Cardiac septum (tissue), 1 donor: ENCODE measurements at places on chromosomes 5 and 9.

- DNase-seq = no peak
These were observed 122.2 kb upstream of the ZNF608 start for GRCh38 chr5:124868676-124869075.

DNA sequence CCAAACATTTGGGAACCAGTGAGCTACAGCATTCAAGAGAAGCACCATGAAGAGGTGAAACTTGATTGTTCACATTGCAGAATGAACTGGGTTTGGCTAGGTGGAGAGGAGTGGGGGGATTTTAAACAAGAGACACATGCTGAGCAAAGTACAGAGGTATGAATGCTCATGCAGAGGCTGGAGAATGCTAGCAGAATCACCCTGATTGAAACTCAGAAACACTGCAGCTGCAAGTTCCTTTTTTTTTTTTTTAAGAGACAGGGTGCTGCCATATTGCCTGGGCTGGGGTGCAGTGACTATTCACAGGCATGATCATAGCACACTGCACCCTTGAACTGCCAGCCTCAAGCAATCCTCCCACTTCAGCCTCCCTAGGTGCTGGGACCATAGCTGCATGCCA, 35.1 kb downstream of the DENND1A start:
- DNase-seq = no peak

- no peak for DNase-seq
These were observed 37.2 kb downstream of the PAPPA start for GRCh38 chr9:116190637-116191396.

DNA sequence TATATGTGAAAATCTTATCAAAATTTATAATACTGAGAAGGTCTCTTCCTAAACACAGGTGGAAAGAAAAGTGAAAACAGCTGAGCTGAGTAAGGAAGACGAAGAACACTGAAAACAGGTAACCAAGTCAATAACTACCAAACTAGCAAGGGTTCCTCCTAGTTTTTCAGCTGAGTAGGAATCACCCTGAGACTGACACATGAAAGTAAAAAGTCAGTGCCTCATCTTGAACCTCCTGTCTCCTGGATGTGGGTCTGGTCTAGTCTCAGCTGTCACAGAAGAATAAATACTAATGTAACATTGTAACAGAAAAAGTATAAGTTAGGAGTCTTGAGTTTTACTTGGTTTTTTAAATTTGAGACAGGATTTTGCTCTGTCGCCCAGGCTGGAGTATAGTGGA, 121.0 kb downstream of the MEF2C start:
- no peak for DNase-seq
